ENCODE measurements at places on chromosomes 4 and X. TPM values are rescaled to one million over a fixed set of nuclear protein-coding genes. Genes with fewer than 3 reads are reported as not detected.

Gene SPATA4
- 4.7 TPM for polyA plus RNA-seq

Gene CXCL10
- not detected for polyA plus RNA-seq

Gene TAF7L
- 0.18 TPM for polyA plus RNA-seq

Gene ZNF732
- polyA plus RNA-seq = not detected

Gene CPE
- 852 TPM for polyA plus RNA-seq

Gene NONO
- polyA plus RNA-seq = 71.7 TPM

Gene CENPU
- 4.8 TPM for polyA plus RNA-seq

Gene METAP1
- polyA plus RNA-seq = 32.0 TPM

Gene SMR3B
- polyA plus RNA-seq = not detected

Gene SPANXA2
- not detected for polyA plus RNA-seq

Gene CTAG1A
- not detected for polyA plus RNA-seq

Gene DCAF8L2
- not detected for polyA plus RNA-seq

Gene EREG
- not detected for polyA plus RNA-seq

Gene SGCB
- 43.5 TPM for polyA plus RNA-seq

Gene ARSJ
- 0.85 TPM for polyA plus RNA-seq

Gene PLAC1
- polyA plus RNA-seq = not detected

Gene SHROOM4
- polyA plus RNA-seq = not detected

Gene ARMCX1
- polyA plus RNA-seq = 39.2 TPM

Gene JCHAIN
- polyA plus RNA-seq = 0.34 TPM

Gene BEND2
- not detected for polyA plus RNA-seq

Gene HSD17B13
- 0.31 TPM for polyA plus RNA-seq

Gene ATOH1
- not detected for polyA plus RNA-seq

Gene KCND1
- polyA plus RNA-seq = not detected

Gene TIGD4
- 0.59 TPM for polyA plus RNA-seq

Gene COL4A6
- polyA plus RNA-seq = not detected

Gene RIPPLY1
- not detected for polyA plus RNA-seq

Gene TADA2B
- polyA plus RNA-seq = 3.0 TPM

Gene THOC2
- polyA plus RNA-seq = 61.5 TPM

Gene DGKK
- not detected for polyA plus RNA-seq

Gene GLOD5
- 3.0 TPM for polyA plus RNA-seq

Gene FOXP3
- not detected for polyA plus RNA-seq

Gene SRPX2
- not detected for polyA plus RNA-seq

Gene CD99
- polyA plus RNA-seq = 8.3 TPM

Gene FGG
- not detected for polyA plus RNA-seq

Gene PCDH18
- not detected for polyA plus RNA-seq

Gene DRD5
- not detected for polyA plus RNA-seq

Gene MAEA
- polyA plus RNA-seq = 19.0 TPM

Gene AVPR2
- not detected for polyA plus RNA-seq

Gene IDS
- 21.7 TPM for polyA plus RNA-seq
